ENCODE measurements at places on chromosomes 4 and X.

DNA sequence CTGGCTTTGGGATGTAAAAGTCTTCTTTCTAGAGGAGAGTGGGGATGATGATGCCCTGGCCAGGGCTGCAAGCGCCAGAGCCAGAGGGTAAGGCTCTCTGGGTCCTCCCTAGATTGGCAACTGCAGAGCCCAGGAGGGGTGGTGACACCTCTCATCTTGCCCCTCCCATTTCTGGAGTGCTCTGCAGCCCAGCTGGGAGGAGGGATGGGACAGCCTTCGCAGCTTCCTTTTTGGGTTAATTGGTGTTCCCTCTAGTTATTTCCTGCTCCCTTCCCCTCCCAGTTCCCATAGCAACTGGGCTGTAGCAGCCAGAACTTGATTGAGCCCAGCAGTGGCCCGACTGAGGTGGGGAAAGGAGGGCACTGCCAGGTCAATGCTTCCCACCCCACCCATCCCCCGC, 19.2 kb downstream of the NALF2 start:
- no peak for DNase-seq

- DNase-seq, result no peak
These were observed 863 bp downstream of the CPE start for GRCh38 chr4:165379678-165380064.

DNA sequence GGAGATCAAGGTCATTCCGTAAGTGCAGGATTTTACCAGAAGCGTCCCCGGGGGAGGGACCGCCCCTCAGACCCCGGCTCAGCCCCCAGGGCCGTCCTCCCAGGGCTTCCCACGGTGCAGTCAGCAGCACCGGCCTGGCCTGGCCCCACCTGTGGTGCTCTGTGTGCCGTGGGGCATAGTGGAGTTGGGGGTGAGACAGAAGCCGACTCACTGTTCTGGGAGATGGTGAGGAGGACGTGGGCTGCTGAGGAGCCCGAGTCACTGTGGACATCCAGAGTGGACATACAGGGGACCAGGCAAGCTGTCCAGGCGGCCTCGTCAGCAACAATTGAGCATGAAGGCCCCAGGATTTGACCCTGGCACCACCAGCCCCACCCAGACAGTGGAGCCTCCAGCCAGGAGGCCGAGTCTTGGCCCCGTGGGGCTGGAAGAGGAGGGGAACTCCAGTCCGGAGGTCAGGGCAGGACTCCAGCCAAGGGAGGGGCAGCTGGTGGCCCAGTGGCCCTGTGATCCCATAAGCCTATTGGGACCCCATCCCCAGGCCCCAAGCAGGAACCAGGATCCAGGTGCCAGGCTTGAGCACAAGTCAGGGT, 19.1 kb downstream of the ATP5ME start:
- DNase-seq, result no peak

DNA sequence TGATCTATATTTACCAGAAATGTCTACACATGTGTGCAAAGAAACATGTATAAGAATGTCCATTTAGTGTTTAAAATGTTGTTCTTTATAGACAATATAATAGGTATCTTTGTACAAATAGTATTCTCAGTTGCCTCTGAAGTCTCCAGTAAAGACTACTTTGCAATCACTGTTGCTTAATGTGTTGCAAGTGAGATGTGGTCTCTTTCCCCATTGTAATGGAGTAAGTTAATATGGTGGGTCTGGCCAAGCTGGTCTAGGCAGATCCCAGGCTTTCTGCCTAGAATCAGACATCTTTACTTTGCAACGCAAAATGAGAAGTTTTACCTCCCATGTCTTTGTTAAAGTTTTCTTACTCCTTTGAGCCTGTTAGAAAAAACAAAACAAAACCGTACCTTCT, 144.8 kb downstream of the GABRA3 start:
- no peak for DNase-seq

GRCh38 chr4:97867557-97868091, 275.7 kb downstream of the STPG2 start:
- DNase-seq, result no peak

GRCh38 chr4:159023741-159024140, 79.1 kb upstream of the RAPGEF2 start:
- no peak for DNase-seq

DNA sequence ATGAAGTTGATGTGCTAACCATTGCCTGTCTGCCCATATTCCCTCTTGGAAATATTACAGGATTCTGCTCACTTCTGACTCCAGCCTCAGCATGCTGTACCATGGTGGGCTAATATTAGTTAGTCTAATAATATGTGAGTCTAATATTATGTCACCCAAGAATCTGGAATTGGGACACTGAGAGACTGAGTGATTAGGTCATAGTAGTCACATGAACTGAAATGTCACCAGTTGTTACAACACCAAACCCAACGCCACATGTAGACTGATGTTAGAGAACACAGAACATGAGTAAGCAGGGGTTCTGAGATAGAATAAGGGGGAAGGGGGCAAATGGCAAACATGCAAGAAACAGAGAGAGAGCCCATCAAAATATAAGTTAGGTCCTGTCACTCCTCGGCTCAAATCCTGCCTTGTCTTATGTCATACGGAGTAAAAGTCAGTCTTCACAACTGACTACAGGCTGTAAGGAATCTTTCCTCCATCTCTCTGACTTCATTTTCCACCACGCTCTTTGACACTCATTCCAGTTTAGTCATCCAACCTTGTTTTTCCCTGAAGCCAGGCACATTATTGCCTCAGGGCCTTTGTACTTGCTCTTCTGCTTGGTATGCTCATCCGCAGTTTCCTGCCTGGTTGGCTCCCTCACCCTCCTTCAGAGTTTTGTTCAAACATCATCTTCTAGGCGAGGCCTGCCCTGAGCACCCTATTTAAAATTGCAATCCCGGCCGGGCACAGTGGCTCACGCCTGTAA, 9.6 kb upstream of the SLAIN2 start:
- DNase-seq, result no peak

DNA sequence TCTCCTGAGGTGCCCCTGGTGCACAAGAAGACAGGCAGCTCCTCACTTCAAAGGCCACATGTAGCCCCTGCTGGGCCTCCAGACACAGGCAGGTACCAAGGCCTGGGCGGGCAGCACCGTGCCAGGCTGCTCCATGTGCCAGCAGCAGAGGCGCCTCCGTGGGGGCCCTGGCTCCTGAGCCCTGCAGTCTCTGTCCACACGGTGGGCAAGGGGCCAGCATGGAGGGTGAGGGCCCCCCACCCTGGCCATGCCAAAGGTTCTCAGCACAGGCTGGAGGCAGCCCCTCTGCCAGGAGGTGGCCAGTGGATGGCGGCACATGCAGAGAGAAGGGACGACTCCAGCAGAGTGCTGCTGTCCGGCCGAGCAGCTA, 72.6 kb downstream of the FAM53A start:
- no peak for DNase-seq

- no peak for DNase-seq
These were observed 64.6 kb downstream of the CLDN34 start for GRCh38 chrX:10031746-10032145.

GRCh38 chr4:173057442-173057841, 111.2 kb upstream of the GALNT7 start:
- no peak for DNase-seq
